ENCODE measurements at places on chromosomes 11 and 22.
A peak's percentile ranks its signal among the peaks of the same experiment; 100 is the strongest.

DNA sequence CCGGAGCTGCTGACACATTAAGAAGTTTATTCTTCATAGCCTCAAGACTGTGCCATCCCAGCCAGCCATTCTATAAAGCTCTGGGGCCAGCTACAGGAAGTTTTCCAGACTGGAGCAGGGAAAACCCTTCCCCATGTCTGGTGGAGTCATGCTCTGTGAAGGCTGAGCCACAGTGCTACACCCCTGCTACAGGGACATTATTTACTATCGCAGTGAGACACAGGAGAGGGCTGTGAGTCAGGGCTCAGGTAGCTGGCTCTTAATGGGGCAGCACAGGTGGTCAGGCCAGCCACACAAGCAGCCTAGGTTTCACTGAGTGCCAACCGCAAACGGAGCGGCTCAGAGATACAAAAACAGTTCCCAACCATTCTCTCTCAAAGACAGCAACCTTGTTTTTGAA is 12.1 kb downstream of the HPS4 start:
- no peak for DNase-seq

GRCh38 chr22:30212996-30213441 is 33.5 kb downstream of the LIF start:
- no peak for DNase-seq

GRCh38 chr22:35541254-35541748 is 670 bp downstream of the RASD2 start:
- no peak for DNase-seq

- no peak for DNase-seq
These were observed 435.7 kb upstream of the CADM1 start for GRCh38 chr11:115939731-115940421.

DNA sequence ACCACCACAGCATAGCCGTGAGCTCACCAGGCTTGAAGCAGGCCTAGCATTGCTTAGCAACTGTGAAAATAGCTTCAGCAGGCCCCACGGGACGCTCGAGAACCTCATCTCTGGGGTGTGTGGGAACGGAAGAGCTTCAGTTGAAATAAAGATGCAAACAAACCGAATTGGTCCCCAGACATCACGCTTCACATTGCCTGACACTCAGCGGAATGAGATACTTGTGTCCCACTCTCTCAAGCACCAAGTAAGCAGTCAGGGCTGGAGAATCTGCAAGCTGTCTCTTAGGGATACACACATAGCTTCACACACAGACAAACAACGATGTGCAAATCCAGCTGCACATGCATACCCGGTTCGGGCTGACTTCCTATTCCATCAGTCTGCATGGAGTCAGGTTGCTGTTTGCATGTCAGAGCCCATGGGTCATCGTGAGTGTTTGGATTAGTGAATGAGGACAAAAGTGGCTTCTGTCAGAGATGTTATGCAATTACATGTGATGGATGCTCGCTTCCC is 205.7 kb downstream of the SNX19 start:
- DNase-seq = no peak

DNA sequence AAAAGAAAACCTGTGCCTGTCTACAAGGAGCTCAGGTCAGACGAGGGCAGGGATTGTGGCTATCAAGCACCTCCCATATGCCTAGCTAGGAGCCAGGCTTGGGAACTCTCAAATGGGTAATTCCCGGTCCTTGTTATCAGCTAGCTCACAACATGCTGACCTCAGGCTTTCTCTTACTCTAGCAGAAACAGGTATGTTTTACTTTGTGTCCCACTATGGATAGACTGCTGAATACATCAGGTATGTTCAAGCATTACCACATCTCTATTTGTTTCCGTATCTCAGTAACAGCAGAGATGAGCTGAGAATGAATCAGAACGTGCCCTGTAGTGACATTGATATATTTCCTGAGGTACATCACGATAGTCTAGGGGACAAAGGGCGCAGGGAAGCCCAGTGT is 29.4 kb downstream of the SHISA8 start:
- DNase-seq = no peak

DNA sequence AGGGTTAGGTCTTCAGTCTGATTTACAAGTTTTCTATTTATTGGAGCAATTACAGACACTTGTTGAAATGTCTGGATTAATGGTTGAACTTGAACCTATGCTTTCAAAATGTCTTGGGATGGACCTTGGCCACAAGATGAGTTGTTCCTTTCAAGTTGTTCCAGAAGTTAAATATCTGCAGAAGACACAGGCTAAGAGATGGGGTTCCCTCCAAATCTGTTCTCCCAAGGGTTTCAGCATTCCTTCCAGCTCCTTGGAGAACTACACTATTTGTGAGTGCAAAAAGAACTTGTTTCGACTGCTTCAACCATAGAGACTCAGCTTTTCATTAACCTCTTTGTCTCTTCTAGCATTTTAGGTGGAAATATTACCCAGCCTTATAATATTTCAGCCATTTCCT is 189.0 kb upstream of the BLID start:
- DNase-seq = no peak

GRCh38 chr11:121328176-121328966 is 35.8 kb downstream of the SC5D start:
- peak; percentile 68 for DNase-seq

- no peak for DNase-seq
These were observed 39.4 kb upstream of the LIN7C start for GRCh38 chr11:27545946-27546345.

- DNase-seq = no peak
These were observed 2.7 kb downstream of the RPS6KA4 start for GRCh38 chr11:64361659-64362058.

DNA sequence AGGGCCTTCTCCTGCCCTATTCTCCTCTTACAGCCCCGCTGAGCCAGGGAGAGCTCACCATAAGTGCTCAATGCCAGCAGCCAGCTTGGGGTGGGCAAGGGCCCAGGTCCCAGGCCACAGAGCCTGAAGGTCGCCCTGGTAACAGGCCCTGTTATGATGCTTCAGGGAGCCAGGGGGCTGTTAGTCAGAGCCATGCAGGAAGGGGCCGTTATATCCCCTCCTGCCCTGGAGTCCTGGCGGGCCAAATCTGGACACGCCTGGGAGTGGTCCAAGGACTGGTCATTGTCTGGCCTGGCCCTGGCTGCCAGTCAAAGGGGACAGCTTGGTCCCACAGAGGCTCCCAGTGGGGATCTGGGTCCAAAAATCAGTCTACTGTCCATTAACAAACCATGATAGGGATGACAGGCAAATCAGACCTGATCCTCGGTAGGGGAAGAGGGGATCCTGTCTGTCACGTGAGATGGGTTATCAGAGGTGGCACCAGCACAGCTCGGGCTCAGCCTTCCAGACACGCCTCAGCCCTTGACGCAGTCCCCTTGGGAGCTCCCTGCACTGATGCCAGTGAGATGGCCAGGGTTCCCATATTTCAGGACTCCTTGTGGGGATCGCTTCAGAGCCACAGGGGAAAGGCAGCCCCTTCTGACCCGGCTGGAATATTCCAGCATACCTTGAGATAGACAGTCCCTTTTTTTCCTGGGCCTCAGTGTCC is 55.9 kb downstream of the LRRC32 start:
- no peak for DNase-seq

DNA sequence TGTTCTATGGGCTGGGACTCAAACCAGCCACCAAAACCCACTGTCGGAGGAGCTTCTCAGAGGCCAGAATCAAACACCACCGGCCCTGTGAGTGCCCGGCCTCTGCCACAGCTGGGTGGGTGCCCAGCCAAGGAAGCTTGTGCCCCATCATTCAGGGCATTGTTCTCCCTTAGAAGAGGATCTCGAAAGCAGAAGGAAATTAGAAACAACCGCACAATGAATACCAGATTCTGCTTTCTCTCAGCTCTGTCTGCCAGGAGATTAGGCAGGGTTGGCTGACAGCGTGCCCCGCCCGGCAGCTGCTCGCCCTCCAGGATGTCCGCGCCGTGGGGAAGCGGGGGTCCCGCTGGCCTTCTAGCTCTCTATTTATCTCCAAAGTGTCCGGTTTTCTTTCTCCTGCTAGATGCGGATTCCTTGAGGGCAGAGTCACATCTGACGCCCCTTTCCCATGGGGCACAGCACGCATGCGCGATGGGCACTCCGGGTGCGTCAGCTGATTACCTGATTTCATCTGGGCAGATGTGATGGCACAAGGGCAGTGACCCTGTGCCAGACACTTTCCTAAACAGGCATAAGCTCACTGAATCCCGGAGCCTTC is 25.5 kb downstream of the SCGB1A1 start:
- DNase-seq = peak; percentile 55

DNA sequence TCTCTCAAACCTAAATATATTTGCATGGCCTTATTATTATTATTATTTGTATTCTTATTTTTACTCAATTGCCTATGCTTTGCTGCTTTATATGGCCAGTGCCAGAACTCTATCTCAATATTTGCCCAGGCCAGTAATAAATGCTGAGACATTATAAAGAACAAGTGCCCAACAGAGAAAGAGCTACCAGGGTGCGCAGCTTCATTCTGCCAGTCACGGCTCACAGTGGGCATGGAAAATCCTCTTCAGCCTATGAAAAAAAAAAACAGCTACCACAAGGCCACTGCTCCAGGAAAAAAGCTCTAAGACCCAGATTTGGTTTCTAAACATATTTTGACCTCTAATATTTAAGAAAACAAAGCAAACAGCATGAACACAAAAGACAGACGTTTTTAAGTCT is 1223.6 kb downstream of the LRRC4C start:
- DNase-seq = no peak

- DNase-seq = no peak
These were observed 48.2 kb downstream of the UBASH3B start for GRCh38 chr11:122703541-122704272.

GRCh38 chr11:15909937-15910598 is 446.3 kb downstream of the SOX6 start:
- DNase-seq = no peak

DNA sequence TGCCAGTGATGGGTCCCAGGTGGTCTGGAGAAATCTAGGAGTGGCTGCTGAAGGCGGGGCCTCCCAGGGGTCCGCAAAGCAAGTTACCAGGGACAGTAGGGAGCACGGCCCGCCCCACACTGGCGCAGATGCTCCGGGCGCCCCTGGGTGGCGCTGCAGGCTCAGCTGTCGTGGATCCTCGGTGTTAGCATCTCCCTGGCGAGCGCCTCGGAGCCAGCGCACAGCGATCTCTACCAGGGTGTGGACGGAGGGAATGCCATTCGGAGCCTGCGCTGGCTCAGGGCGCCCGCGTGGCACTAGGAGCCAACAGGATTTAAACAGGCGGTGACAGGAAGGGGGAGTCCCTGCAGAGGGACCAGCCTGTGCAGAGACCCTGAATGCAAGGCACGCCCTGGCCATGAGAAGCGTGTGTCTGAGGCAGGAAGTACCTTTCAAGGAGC is 20.2 kb downstream of the FADS3 start:
- DNase-seq = peak; percentile 67

GRCh38 chr11:64799623-64800302 is 3.3 kb downstream of the MAP4K2 start:
- no peak for DNase-seq

DNA sequence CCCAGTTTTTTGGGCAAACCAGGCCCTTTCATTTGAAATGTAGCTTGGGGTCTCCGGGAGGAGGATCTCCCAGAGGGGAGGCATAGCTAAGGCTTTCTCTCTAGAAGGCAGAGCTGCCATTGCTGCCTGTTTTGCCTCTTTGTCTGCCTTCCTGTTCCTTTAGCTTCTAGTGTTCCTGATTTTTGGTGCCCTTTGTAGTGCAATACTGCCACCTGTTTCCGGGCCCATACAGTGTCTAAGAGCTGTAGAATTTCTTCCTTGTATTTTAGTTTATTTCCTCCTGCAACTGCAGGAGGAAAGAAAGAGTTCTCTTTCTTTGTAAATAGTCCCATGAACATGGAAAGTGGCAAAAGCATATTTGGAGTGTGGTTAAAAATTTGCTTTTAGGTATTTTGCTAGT is 19.3 kb upstream of the GLYATL1 start:
- DNase-seq = no peak

GRCh38 chr11:107017433-107018218 is 650 bp downstream of the GUCY1A2 start:
- DNase-seq = no peak

DNA sequence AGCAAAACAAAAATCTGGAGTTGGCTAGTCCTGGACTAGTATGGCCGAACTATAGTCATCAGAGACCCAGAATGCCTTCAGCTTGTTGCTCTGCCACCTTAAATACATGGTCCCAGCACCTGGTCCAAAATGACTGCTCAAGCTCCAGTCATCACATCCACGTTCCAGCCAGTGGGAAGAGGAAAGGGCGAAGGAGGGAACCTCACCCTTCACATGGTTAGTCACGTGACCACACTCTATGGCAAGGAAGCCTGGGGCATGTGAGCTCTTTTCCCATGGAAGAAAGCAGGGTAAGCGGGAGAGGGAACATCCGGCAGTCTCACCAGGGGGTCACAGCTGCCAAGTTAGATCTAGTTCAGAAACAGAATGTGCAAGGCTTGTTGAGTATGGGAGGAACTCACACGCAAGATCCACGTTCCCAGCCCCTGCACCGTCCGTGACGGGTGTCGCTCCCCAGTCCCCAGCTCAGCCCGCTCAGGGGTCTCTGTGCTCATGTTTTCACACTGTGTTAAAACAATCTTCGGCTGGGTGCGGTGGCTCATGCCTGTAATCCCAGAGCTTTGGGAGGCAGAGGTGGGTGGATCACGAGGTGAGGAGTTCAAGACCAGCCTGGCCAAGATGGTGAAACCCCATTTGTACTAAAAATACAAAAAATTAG is 1.9 kb upstream of the ANO9 start:
- no peak for DNase-seq

DNA sequence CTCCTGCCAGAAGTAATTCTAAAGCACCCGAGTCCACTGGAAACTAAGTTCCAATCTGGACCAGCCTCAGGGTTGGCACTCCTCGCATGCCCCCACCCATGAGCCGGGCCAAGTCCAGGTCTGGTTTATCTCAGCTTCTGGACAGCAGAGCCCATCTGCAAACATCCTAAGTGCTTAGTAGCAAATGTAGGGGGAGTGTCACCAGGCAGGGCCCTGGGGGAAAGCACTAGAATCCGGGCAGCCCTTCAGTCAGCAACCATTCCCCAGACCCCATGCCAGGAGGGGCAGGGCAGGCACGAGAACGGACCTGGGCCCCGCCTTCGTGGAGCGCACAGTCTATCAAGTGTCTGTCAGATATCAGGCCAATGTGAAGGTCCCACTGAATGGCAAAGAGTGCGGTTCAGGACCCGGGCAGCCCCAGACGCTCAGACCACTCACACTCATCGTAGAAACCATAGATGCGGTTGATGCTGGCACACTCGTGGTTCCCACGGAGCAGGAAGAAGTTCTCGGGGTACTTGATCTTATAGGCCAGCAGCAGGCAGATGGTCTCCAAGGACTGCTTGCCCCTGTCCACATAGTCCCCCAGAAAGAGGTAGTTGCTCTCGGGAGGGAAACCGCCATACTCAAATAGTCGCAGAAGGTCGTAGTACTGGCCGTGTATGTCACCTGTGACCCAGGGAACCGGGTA is 1.3 kb downstream of the PPP1CA start:
- no peak for DNase-seq
